Stimulated activated CD8-positive, alpha-beta memory T cell treated with anti-CD3 and anti-CD28 coated beads, Interleukin-12 subunit alpha, Interleukin-12 subunit beta, amount 100 ng/mL, for 1 hour (primary cell): ENCODE measurements at places on chromosomes 16 and 17.

GRCh38 chr16:73887911-73888310 lies 408.7 kb upstream of the PSMD7 start:
- no peak for DNase-seq

- no peak for DNase-seq
Measured at GRCh38 chr17:70558821-70559220, 389.5 kb downstream of the KCNJ2 start.

GRCh38 chr16:80158766-80159165 lies 382.0 kb upstream of the DYNLRB2 start:
- no peak for DNase-seq

GRCh38 chr17:10673312-10673711 lies 16.2 kb upstream of the MYH3 start:
- no peak for DNase-seq

DNA sequence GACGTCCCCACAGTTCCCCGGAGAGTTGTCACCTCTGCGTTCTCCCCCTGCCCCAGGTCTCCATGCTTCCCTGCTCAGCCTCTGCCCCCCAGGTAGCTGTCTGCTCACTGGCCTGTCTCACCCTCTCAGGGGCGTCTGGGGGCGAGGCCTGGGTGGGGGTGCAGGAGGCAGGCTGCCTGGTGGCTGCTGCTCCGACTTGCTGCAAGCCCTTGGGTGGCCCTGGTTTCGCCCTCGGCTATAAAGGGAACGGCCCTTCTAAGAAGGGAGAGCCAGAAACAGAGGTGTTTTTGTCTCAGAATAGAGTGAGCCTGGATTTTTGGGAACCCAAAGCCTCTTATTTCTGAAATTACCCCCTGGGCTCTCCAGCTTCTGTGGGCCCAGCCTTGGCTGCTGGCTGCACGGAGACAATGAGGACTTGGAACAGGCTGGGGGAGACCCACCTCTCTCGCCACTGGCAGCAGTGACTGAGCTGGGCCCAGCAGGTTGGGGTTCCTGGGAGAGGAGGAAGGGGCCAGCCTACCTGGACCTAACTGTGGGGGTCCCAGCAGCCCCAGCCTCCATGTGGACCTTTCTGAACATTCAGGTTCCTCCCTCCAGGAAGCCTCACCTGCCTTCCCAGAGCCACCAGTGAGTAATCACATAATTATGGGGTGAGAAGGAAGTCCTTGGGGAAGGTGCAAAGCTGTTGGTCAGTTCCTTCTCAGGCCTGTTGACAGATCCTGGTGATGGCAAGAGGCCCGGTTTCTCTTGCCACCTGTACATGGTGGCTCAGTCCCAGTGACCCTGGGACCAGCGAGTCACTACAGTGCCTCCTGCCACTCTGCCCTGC lies 15.5 kb upstream of the SPNS2 start:
- DNase-seq = no peak

DNA sequence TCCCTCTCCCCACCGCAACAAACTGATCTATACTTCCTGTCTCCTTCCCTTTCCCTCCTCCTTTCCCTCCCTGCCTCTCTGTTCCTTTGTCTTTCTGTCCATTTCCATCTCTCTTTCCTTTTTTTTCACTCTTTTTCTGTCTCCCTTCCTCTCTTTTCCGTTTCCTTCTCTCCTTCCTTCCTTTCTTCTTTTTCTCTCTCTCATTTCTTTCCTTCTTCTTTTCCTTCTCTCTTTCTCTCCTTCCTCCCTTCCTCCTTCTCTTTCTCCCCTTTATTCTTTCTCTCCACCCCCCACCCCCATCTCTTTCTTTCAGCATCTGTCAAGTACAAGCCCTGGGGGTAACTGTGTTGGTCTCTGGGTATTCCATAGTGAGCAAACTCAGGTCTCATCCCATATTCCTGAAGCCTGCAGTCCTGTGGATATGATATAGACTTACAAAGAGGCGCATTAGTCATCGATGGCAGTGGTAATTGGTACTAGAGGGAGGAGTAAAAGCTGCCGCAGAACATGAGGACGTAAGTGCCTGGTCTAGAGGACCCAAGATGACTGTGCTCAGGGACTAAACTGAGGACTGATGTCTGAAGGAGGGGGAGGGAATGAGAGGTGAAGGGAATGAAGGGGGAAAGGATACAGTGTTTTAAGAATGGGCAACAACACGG lies 50.4 kb downstream of the VAT1L start:
- DNase-seq = no peak

DNA sequence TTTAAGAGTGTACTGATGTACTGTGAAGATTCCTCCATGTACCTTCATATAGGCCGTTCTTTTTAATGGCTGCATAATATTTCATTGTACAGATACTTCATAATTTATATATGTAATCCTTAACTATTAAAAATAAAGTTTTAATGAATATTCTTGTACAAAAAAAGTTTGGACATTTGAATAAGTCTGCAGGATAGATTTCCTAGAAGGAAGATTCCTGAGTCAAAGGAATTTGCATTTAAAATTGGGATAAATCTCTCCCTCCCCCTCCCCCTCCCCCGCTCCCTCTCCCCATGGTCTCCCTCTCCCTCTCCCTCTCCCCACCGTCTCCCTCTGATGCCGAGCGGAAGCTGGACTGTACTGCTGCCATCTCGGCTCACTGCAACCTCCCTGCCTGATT lies 15.6 kb upstream of the SLC13A2 start:
- no peak for DNase-seq

- peak; percentile 56 for DNase-seq
Measured at GRCh38 chr17:82228842-82229697, at the start of gene SLC16A3. Gene SLC16A3, plus strand, starts transcription at chr17:82229042. Its CDS starts 6,967 bp downstream, at chr17:82236009.

DNA sequence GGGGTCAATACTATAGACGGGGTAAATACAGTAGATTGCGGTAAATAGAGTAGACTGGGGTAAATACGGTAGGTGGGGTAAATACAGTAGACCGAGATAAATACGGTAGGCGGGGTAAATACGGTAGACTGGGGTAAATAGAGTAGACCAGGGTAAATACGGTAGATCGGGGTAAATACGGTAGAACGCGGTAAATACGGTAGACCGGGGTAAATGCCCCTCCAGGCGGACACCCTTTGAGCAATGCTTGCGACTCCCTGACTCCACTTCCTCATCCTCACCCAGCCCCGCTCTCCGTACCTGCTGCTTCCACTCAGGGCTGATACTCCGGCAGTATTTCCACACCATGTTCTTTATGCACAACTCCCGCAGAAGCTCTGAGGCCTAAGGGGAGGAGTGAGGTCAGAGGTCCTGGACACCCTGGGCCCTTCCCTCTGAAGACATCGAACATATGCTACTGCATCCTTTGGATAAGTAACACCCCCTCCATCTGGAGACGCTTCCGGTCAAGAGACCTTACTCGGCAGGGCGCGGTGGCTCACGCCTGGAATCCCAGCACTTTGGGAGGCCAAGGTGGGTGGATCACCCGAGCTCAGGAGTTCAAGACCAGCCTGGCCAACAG lies 13.3 kb upstream of the CRK start:
- DNase-seq = no peak

GRCh38 chr17:34776456-34777443 lies 184.5 kb downstream of the CCT6B start:
- DNase-seq = no peak

DNA sequence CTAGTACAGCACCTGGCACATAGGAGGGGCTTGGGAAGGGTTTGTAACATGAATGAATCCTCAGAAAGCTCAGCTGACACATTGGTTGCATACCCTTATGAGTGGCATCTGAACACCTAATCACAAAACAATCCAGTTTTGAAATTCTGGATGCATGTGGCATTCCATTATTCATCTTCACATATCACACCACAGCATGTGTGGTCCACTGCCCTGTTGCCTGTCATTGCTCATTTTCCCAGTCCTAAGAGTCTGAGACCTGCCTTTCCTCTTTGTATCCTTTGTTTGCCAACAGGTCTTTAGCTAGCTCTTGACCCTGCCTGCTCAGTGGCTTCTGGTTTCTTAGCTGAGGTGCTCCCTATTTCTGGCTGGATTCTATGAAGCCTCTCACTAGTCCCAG lies 170.8 kb upstream of the ASIC2 start:
- DNase-seq = no peak

- DNase-seq = no peak
Measured at GRCh38 chr17:55710410-55710809, 12.3 kb downstream of the TMEM100 start.

- no peak for DNase-seq
Measured at GRCh38 chr17:41494524-41494923, 4.8 kb upstream of the KRT36 start.

- DNase-seq = no peak
Measured at GRCh38 chr16:19841184-19841583, 43.5 kb downstream of the GPRC5B start.

DNA sequence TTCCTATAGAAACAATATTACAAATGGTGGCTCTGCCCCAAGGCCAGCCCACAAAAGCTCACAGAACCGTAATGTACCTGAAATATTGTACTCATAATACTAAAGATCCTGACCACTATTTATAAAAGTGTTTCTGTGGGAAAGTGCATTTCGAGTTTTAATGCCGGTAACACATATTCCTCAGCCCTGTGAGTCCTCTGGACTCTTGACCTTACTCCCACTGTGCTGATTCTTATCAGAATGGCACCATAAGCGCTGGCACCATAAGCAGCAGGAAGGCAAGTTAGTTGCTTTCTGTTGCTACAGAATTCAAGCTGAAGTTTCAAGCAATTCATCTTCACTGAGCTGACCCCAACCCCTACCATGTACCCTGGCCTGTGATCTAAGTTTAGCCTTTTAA lies 36.4 kb upstream of the MED13 start:
- no peak for DNase-seq

GRCh38 chr17:59530531-59530930 lies 34.9 kb upstream of the DHX40 start:
- no peak for DNase-seq

DNA sequence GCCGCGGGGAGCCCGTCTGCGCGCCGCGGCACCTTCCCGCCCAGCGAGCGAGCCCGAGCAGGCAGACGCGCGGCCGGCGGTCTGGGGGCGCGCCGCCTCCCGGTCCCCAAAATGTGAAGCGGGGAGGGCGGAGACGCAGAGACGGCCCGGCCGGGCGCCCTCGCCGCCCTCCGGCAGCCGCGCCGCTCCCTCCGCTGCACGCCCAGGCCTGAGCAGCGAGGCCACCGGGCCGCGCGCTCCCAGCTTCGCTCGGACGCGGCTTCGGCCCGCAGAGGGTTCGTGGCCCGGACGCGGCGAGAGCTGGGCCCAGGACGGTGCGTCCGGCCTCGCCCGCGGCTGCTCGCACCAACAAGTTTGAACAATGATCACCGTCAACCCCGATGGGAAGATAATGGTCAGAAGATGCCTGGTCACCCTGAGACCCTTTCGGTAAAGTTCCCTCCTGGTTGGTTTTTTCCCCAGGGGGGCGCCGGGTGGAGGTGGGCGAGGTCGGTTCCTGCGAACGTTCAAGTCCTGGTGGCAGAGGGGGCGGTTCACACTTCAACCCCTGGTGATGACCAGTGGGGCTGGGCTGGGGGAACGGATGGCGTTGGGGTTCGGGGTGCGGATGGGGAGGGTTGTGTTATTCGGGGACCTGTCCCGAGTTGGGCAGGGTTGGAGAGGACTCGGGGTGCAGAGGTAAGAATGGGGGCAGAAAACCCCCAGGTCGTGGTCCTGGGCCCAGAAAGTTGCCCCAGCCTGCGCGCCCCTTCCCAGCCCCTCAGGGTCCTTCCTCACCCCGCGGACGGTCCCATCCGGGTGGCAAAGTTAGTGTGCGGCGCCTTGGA lies 678 bp downstream of the MGAT5B start:
- no peak for DNase-seq

GRCh38 chr16:28187595-28188004 lies 24.2 kb downstream of the XPO6 start:
- no peak for DNase-seq

DNA sequence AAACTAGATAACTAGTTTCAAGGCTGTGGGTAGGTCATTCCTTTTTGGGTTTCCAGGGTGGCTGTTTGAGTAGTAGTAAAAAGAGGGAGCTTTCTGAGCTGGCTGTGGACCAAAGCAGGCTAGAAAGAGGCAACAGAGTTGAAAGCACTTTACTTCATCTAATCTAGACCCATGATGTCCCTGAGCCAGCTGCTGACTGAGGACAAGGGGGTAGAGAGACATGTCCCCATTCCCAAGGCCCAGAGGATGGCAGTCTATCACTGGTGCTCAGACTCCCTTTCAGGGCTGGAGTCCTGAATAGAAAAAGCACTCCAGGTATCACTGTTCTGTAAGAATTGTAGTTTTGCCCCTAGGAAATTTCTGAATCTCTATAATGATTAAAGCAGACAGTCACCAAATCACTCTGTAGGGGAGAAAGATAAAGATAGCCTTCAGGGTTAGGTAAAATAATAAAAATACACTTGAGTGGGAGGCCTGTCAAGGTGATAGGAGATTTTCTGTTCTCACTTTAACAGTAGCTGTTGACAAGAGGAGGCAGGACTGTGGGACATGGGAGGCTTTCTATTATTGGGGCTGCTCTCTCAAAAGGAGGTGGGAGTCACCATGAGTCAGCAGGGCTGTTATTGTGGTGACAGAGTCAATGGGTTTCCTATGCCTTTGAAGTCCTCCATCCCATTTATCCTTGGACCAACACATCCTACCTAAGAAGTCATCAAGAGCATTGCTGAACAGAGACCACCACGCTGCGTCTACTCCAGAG lies 190.2 kb upstream of the MPHOSPH6 start:
- DNase-seq = no peak

DNA sequence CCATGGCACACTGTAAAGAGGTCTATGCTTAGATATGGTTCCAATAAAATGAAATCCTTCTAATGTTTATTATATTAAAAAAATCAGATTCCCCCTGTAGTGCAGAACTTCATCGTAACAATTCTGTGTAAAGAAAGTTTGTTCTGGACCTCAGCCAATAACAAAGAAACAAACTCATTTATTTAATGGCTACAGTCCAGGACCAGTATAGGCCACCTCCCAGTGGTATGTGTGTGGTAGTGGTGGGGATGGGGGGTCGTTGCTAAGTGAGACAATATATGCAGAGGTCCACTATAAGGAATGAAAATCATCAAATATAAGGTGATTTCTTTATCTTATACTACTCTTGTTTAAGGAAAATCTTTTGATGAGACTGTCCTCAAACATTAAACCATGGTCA lies 136.4 kb downstream of the CDK5R1 start:
- no peak for DNase-seq

DNA sequence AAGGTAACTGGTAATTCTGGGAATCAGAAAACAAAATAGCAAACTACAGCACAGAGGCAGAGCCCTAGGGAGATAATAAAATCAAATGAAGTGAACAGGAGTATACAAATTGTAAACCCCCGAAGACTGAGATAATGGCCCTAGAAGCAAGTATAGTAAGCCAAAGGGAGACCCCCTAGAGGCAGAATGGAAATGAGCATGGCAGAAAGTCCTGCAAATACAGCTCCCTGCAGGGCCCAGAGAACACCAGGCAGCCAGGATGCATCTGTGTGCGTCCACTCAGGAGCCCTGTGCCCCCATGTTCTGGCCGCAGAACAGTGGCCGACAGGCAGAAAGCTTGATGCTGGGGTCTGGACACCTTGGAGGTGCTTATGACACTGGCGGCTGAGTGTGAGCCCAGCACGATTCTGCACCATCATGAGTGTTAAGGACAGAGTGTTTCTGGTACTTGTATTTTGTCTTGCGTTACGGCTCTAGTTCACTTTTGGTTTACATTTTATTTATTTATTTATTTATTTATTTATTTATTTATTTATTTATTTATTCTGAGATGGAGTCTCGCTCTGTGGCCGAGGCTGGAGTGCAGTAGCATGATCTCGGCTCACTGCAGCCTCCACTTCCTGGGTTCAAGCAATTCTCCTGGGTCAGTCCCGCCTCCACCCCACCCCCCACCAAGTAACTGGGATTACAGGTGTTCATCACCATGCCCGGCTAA lies 48.7 kb downstream of the RGS9 start:
- no peak for DNase-seq
